ENCODE measurements at places on chromosomes 2 and 18.

- no peak for DNase-seq
These were observed 62.7 kb downstream of the MEIS1 start for GRCh38 chr2:66497431-66498288.

- no peak for DNase-seq
These were observed 15.7 kb downstream of the CTDP1 start for GRCh38 chr18:79695269-79695668.

- DNase-seq: no peak
These were observed 1010.8 kb upstream of the CELF4 start for GRCh38 chr18:38576349-38576748.

DNA sequence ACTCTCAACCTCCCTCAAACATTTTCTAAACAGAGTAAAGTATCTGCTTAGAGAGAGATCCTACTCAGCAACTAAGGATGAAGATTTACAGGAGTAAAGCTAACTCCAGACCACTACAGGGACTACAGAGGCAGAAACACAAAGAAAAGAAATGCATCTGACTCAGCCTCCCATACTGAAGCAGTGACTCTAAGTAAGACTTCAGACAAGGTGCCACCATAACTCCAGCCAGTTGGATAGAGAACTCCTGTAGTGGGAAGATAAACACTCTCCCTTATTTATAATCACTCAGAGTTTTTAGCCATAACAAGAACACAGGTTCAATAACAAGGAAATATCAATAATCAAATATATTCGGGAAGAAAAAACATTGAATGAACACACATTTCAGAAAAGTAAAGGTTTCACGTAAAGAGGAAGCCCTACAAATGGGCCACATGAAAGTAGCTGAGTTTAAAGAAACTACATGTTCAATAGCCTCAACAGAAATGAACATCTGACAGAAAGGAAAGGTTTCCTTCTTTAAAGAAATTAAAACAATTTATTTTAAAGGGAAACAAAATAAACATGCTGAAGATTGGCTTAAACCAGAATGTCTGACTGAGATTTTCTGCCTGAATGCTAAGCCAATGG, 519.9 kb downstream of the KCNJ3 start:
- DNase-seq: no peak

DNA sequence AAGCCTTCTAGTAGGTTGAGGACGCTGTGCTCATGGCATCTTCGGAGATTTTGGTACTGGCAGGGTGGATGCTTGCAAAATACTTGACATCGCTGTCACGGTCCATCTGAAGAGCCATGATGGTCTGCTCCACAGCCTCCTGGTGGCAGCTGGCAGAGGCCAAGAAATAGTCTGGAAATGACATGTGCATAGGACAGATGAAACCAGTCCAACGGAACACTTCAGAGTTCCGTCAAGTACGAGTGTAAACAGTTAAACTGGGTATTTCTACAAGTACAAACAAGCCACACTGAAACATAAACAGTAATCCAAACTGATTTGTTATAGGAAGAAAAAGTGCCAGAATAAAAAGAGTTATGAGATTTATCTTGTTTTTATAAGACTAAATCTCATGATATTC, 66.6 kb downstream of the PPP4R1 start:
- DNase-seq: no peak

DNA sequence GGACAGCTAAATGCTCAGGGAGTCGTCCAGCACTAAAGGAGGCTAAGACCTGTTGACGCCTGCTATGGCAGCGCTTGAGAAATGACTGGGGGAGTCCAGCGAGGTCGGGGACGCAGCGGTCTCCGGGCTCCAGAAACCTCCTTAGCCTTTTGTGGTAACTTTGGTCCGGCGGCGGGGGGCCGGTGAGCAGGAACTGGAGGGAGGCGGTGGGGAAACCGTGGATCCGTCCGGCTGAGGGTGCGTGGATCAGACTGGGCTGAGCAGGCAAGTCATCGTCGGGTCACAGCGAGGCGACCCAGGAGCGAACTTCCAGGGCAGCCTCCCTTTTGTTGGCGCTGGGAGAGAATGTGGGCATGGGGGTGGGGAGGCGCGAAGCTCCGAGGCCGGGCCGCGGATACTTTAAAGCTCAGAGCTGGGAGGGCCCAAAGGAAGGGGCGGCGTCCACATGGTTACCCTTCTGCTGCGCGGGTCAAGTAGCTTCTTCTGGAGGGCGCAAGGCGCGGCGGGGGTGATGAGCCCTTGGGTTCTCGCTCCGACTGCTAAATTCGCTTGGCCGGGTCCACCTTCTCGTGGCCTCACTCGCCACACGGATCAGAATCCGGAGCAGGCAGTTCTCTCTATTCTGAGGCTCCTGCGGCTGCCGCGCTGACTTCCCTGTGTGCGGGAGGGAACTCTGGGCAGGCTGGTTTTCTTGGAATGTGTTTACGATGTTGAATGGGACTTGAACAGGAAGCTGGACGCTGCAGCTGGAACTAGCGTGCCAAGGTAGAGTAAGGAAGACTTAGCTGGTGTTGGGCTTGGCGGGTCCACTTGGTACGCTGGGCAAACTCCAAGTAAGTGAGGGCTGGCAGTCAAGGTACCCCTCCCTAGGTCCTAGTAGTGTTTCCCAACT, 920 bp downstream of the GULP1 start:
- peak; percentile 80 for DNase-seq

DNA sequence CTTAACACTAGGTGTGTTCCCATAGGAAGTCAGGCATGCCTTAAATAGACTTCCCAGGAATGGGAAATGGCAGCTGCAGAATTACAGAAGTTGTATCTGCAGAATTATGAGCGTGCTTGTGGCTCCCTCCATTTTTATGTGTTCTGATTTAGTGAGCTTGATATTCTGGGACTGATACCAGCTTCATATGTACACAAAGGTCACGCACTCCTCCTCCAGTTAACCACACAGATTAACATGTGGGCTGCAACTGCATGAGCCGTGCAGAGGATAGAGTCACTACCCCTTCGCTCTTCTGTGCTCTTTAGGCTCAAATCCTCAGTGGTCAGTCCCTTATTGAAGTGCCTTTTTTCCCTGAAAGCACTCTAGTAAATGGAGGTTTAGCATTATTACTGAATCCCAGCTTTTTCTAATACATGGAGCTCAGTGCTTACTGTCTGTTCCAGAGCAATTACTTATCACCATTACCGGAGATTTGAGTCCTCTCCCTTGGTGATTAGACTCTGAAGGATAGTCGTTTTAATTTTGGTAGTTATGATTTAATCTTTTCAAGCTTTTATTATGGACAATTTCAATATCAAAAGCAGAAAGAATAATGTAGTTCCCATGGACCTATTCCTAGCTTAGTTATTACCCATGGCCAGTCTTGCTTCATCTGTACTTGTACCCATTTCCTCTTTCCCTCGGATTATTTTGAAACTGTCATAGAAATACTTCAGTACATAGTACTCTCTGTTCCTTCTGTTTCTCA, 238.3 kb downstream of the PRKCE start:
- DNase-seq: peak; percentile 47
